ENCODE measurements at places on chromosomes 1 and 21.

DNA sequence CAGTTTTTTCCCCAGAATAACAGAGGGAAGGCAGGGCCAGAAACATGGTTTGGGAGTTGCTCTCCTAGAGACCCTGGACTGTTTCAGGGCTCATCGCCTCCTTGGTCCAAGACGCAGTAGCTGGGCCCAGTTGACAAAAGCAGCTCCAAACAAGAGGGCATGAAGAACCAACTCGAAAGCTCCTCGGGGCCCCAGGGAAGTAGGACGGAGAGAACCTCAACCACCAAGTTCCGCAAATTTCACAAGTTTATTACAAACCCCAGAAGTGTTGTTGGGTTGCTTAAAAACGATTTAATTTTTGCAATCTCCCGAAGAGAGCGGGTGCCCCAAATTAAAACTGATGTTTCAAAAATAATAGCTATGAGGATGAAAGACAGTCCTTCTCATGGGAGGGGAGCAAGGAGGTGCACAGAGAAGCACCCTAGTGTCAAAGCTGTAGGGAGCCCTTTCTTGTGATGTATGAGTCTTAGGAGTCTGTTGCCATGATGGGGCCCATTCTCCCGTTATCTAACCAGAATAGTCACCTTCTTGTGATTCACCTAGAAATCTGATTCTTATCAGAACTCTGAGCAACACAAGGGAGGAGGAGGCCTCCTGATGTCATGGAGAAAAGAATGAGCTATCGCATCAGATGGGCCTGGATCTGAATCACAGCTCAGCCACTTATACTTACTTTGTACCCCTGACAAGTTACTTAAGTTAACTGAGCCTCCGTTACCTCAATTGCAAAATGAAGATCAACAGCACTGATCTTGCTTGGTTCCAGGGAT lies 165.7 kb upstream of the IRF2BP2 start:
- no peak for DNase-seq

- no peak for DNase-seq
Observed at GRCh38 chr1:159974350-159974965, 20.4 kb upstream of the SLAMF9 start.

DNA sequence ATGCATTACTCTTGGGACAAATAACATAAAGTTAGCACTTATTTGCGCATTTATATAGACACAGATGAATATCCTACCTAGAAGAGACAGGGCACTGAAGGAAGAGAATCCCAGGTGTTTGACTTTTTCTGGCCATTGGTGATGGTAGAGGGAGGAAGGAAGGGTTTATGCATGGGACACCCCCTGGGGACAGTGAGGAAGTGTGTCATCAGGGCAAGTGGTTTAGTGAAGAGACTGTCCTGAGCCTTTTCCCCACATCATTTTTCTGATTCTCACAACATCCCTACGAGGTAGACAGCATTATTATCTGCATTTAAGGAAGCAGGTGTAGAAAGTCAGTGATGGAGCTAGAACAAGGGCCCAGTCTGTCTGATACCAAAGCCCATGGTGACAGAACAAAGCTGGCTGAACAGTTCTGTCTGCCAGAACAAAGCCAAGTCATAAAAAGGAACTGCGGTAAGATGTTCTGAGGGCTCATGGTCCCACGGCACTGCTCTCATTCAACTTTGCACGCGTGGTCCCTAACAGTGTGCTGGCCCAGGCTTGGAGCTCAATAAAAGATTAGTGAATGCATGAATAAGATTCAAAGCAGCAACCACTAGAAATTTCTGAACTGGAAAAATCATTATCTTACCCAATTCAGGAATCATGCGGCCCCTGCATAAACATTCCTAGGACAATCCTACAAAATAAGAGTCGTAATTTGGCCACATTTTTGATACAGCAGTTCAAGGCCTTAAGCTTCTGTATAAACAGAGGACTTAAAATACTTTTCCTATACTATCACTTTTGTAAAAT lies 12.2 kb upstream of the CDC42BPA start:
- DNase-seq: no peak

- DNase-seq: no peak
Observed at GRCh38 chr1:229887043-229887822, 179.8 kb upstream of the GALNT2 start.

GRCh38 chr1:57061369-57061768 lies 95.6 kb upstream of the C8B start:
- no peak for DNase-seq

- no peak for DNase-seq
Observed at GRCh38 chr1:38370716-38371504, 324.3 kb upstream of the POU3F1 start.

DNA sequence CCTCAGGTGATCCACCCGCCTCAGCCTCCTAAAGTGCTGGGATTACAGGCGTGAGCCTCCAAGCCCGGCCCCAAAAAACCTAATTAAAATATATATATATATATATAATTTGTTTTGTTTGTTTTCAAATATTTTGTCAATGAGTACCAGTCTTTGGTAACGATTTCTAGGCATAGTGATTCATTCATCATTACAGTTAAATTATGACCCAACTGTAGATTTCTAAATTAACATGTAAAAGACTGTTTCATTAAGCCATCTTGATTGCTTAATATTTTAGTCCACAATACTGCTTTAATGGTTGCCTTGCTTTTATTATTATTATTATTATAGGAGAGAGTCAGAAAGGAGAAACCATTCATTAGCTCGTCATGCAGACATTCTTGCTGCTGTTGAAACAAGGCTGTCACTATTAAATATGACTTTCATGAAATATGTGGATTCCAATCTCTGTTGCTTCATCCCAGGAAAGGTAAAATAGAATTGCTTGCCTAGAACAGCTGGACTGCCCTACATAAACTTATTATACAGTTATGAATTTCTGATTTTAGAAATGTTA lies 19.9 kb downstream of the FBXO28 start:
- DNase-seq: no peak

GRCh38 chr1:232629250-232630046 lies 485 bp downstream of the SIPA1L2 start:
- no peak for DNase-seq

DNA sequence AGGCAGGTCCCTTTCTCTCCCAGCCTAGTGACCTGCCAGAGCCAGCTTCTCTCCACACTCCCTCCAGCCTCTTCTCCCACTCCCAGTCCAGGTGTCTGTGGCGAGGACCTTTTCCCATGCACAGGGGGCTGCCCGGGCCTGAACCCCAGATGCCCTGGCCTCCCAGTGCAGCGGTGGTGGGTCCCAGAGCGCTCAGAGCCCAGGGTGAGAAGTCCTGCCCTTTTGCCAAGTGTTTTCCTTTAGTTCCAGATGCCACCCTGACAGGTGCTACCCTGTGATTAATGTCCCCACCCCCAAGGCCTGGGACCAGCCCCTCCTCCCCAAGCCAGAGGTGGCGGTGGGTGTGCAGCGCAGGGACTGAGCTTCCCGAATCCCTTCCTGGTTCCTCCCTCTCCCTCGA lies 90.4 kb downstream of the PAX7 start:
- DNase-seq: no peak

GRCh38 chr1:233294913-233295236 lies 650 bp downstream of the PCNX2 start:
- no peak for DNase-seq

- no peak for DNase-seq
Observed at GRCh38 chr1:206537141-206537540, 29.8 kb downstream of the RASSF5 start.

DNA sequence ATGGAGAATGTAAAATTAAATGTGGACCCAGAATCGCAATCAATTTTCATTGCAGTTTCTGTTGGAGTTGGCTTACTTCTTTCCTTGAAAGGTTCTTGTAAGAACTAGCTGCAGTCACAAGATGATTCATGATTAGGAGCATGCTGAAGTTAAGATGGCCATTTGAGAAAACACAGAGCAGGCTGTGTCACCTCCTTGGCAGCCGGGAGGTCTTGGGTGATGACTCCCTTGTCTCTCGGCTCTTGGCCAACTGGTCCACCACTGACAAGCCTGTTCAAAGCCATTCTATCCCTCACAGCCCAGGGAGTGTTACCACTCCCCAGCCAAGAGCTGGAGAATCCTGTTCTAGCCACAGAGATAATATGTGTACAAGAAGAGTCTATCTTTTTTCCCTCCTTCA lies 40.6 kb downstream of the OPTC start:
- no peak for DNase-seq

DNA sequence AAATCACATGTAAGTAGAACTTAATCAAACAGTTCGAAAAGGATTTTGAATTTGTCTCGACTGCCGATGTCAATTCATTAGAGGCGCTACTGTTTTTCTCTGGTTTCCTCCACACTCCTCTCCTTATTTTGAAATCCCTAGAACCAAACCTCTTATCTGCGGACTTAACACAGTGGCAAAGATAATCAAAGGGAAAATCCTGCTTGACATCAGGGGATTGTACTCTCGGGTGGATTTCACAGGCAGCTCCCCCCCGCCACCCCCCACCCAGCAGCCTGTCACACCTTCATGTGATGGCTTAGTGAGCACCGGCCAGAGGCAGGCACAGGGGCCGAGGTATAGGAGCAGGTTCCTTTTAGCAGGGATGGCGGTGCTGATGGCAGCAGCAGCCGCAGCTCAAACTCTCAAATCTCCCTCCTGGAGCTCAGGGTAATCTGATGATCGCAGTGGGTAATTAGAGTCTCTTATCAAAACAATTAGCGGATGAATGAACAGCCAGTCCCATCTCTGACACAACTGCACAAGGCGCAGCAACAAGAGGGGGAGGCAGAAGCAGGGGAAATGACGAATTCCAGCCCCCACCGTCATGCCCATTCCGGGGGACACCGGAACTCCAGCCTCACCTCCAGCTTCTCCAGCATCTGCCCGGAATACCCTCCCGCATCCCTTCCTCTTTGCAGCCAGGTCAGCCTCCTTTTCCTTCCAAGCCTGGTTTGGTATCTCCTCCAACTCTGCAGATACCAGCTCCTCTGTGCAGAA lies 80.3 kb downstream of the SSBP3 start:
- DNase-seq: no peak

GRCh38 chr1:200262326-200262965 lies 147.4 kb downstream of the ZNF281 start:
- no peak for DNase-seq

GRCh38 chr1:234127026-234127671 lies 222.7 kb downstream of the SLC35F3 start:
- DNase-seq: no peak

GRCh38 chr1:205570173-205570501 lies 61.7 kb downstream of the ELK4 start:
- no peak for DNase-seq

DNA sequence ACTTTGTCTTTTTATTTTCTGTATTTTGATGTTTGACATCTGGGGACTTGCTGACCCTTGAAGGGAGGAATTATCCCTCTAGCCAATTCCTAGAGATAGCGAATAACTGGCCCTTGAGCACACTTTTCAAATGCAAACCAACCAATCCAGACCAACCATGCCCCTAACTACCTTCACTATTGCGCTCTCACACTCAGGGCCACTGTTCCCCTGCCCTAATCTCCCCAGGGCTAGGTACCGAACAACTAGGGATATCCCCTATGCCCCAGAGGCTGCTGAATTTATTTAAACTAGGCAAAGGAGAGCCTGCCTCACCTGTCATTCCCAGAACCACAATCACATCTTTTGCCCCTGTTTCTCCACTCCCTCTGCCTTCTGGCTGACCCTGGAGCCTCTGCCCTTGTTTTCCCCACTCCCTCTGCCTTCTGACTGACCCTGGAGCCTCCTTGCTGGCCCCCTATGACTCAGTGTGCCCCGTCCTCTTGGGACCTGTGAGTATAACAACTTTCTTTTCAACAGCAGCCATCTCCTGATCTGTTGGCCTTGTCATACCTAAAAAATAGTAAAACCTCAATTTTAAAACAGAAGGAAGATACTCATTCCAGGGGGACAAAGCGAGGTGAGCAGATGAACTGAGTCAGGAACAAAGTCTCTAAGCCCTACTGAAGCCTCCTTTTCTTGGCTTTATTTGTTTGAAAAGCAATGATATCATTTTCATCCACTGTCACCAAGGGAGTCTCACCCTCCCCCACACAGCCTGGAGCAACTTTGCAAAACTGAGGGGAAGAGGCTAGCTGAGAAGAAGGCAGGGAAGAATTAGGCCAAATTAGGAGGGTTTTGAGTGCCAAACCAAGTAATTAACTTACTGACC lies 115.5 kb downstream of the NMNAT2 start:
- no peak for DNase-seq

DNA sequence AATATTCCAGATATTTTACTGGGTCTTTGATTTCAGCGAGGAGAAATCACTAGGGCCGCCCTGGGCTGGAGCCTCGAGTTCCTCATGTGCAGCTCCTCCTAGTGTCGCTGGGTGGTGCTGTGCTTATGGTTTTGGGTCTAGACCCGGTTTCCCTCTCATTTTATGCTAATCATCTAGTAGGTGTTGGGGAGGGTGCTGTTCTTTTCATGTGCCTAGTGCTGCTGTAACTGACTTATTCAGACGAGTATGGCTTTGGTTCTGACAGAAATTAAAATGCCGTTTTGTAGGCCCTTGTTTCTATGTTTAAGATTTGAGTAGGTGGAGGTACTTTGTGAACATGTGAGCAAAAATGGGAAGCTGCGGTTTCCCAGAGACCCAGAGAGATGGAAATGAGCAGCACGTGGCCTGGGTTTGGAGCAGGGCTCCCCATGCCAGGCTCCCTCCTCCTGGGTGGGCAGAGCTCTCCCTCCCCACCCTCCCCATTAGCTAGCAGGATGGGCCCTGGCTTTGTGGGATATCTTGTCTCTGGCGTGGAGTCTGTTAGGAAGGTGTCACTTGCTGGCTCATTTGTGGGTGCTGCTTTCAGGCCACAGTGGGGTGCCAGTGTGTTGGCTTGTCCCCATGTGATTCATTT lies 74.0 kb upstream of the GPR88 start:
- DNase-seq: no peak

GRCh38 chr1:173329726-173330125 lies 122.6 kb upstream of the TNFSF4 start:
- no peak for DNase-seq

DNA sequence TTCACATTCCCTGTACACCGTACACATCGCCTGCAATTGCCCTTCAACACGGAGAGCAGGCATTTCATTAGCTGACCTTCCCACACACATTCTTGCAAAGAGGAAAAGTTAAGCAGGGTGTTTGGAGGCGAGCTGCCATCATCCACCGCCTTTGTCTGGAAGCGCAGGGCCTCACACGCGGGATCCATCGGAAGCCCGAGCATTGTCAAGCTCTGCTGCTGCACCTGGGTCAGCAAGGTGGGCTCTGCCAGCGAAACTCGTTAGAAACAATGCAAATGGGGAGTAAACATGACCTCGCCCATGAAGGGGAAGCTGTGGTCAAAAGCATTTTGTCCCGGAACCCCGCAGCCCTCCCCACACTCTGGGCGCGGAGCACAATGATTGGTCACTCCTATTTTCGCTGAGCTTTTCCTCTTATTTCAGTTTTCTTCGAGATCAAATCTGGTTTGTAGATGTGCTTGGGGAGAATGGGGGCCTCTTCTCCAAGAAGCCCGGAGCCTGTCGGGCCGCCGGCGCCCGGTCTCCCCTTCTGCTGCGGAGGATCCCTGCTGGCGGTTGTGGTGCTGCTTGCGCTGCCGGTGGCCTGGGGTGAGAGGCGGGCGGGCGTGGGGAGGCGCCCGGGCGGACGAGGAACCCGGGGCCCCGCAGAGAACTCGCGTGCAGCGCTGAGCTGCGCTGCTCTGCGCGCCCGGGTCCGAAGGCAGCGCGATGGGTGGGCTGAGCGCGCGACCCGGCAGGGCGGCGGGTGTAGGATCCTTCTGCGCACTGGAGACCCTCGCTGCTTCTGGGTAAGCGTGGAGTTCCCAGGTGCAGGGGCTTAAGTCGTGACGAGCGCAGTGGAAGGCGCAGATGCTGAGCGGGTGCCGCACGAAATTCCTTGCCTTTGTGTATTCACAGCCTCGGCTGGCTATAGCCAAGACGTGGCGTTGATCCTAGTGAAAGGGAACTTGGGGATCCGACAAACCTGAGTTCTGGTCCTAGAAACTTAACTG lies at the start of gene CR1:
TSS of gene CR1 (plus strand) at position 357 of the 992 bp plus-strand sequence. CDS start at position 468, 111 bp downstream.
- DNase-seq: no peak

- no peak for DNase-seq
Observed at GRCh38 chr1:195026792-195027191, 1581.4 kb downstream of the KCNT2 start.

Measured in Panc1 (cell line).